Activated T-helper 9 cell treated with anti-CD3 and anti-CD28 coated beads, Interleukin-2, amount 50 U/mL, for 16 hours (primary cell): ENCODE measurements at places on chromosomes 1 and 21.

DNA sequence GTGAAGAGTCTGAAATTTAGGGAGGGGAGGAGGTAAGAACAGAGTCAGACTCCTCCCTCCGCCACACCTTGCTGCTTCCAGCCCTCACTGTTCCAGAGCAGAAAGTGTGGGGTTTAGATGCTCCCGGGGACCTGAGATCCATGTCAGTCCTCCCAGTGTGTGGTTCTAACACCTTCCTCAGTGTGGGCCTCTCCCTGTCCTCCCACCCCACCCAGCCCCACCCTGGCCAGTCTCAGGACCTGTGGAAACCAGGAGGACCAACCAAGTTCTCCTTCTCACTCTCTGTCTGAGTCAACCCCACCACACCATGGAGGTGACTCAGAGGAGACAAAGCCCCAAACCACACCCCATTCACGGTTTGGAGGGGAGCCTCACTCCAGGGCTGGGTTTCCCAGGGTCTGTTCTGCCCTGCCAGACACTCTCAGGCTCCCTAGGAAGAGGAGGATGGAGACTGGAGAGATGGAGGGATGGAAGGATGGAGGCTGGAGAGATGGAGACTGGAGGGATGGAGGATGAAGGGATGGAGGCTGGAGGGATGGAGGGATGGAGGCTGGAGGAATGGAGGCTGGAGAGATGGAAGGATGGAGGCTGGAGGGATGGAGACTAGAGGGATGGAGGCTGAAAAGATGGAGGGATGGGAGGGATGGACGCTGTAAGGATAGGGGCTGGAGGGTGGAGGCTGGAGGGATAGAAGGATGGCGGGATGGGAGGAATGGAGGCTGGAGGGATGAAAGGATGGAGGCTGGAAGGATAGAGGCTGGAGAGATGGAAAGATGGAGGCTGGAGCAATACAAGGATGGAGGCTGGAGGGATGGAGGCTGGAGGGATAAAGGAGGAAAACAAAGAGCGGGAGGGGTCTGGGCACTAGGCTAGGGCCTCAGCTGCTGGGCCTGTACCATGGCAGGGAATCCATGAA is 100.9 kb upstream of the RUNX3 start:
- DNase-seq: peak; percentile 65

DNA sequence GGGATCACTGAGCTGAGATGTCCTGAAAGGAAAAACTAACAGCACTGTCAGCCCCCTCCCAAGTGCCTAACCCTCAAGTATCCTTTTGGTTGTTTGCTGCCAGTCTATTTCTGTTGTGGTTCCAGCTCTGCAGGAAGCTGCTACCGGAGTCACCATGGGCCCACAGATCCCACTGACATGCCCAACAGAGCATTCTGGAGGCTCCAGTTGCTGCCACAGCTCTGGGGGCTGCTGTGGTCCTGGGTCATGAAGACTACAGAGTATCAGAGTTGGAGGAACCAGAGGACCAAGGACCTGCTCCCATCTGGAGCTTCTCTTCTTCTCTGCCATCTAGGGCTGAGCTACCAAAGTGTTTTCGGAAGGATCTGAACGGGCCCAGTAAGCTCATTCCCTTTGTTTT is 910 bp downstream of the LCE3A start:
- no peak for DNase-seq

DNA sequence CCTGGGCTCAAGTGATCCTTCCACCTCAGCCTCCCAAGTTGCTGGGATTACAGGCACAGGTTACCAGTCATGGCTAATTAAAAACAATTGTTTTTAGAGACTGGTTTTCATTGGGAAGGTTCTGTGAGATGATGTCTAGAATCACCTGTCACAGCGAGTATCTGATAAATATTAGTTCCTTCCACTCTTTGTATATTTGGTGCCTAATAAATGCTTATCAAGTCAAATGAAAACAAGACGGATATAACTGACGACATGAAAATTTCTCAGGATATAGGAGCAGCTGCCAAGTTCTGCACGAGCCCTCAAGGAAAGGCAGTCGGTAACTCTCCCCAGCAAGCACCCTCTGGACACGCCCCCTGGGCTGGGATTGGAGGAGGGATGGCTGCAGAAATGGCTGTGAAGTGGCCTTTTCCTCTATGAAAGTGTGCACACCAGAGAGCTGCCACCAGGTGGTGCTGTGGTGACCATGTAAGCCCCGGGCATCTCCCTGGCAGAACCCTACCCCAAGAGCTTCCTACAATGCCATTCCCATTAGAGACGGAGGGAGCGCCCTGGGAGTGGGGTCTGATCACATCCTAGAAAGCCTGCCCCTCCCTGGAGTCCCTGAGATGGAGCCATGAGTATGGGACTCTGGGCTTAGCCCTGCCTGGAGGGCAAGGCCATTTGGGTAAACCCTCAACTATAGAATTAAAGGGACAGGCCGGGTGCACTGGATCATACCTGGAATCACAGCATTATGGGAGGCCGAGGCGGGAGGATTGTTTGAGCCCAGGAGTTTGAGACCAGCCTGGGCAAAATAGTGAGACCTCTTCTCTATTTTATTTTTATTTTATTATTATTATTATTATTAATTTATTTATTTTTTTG is 50.9 kb downstream of the HTR6 start:
- DNase-seq: peak; percentile 73

DNA sequence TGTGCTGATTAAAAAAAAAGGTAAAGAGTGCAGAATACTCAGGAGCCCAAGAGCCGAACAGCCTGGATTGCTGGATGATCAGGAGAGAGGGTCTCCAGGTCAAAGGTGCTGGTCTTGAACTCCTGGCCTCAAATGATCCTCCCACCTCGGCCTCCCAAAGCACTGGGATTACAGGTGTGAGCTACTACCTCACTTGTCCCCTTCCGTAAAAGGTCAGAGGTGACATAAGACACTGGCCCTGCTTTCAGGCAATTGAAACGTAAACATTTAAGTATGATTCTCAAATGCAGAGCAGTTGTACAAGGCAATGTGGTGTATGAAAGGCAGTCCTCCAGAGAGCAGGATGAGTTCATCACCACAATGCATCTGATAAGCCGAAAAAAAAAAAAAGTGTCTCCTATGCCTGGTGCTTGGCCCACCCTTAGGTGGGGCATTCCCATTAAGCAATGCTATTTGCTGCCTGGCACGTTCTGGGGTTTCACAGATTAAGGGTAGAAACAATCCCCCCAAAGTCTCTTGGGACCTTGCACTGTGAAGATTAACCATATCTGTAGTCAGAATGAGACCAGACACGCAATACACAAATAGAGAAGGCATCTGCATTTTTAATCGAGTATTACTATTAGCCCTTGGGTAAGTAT is 47.7 kb downstream of the PARP1 start:
- DNase-seq: no peak

GRCh38 chr1:160406131-160406968 is 6.0 kb downstream of the VANGL2 start:
- no peak for DNase-seq

- no peak for DNase-seq
Observed at GRCh38 chr1:12448746-12449177, 169.2 kb downstream of the DHRS3 start.

- no peak for DNase-seq
Observed at GRCh38 chr1:21550097-21550496, 40.9 kb downstream of the ALPL start.

DNA sequence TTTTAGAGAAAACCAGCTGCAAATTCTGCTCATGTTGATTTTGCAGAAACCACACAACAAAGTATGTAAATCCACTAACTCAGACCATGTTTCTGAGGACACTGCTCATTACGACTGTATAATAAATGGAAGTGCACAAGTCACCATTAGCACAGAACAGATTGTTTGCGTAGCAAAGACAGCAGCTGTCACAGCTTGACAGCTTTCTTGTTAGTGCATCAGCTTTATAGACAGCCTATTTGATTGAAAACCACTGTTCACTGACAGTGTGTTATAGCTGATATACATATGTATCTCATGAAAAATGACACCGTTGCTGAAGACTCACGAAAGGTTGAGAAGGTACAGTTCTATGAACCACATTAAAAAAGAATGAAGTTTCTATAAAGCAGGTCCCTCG is 560.2 kb upstream of the ZRANB2 start:
- no peak for DNase-seq

GRCh38 chr21:21898801-21899200 is 900.6 kb downstream of the NCAM2 start:
- no peak for DNase-seq

GRCh38 chr1:162070825-162071224 is 1.3 kb downstream of the NOS1AP start:
- DNase-seq: no peak

DNA sequence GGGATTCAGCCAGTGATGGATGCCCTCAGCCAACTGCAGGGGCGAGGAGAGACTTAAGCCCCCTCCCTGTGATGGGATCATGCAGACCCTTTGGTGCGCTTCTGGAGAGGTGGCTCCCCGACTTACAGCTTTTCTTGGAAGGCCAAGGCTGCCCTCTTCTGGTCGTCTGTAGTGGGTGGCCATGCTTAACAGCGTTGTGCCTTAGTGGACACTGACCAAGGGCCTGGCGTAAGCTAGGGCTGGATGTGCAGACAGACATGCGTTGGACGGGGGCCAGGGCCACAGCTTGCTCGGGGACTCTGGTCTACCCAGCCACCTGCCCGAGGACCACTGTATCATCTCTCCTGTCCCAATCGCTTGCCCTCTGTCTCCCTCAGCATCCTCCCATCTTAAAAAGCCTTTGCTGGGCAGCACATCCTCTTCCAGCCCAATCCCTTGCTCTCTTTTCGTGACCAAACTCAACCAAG is 5.5 kb downstream of the AZIN2 start:
- no peak for DNase-seq

DNA sequence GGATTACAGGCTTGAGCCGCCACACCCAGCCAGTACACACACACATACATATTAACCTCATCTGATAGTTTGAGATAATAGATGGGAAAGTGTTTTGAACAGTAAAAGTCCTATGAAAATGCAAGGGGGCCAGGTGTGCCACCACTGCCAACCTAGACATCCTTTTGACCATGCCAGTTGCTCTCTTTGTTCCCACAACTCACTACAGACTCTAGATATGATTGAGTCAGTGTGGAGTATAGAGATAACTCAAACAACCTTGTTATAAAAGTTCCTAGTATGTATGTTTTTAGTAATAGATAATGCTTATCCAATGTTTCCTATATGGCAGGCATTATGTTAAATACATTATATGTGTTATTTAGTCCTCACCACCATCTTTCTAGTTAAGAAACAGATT is 72.7 kb upstream of the JAK1 start:
- no peak for DNase-seq

DNA sequence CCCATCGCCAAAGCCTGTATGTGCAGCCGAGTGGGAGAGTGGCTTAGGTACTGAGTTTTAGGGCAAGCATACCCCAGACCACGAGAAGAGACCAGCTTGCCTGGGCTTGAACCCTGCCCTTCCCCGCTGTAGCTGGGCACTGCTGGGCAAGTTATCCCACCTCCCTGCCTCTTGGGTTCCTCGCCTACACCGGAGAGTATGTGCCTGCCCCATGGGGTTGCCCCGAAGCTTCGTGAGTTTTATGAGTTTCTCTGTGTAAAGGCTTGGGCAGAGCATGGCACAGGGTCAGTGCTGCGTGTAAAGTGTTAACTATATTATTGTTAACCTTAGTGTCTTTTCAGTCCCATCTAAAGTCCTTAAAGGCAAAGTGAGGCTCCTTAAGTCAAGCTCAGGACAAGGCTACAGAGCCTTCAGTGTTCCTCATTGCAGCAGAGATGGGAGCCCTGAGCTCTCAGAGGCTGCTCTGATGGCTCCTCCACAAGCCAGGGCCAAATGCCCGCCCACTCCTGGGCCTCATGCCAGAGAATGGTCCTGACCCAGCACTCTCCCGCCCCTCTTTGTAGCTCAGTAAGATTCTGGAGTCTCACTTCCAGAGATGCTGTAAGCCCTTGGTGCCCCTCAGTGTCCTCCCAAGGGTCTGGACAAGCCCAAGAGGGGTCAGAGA is 37.0 kb upstream of the KCNA10 start:
- DNase-seq: no peak

DNA sequence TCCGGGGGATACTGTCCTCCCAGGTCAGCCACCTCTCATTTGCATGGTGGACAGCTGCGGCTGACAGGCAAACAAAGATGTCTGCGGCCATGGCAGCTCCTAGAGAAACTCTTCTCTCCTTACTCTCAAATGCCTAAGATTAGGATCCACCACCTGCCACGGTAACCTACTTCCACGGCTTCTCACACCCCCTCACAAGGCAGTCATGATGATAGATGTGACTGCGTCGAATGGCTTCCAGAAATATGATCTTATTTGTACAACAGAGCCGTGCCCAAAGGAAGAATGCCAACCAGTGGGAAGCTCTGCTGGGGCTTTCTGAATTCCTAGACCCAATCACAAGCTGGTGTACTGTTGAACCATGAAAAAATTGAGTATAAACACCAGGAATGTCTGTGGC is 73.4 kb downstream of the BACE2 start:
- DNase-seq: no peak

DNA sequence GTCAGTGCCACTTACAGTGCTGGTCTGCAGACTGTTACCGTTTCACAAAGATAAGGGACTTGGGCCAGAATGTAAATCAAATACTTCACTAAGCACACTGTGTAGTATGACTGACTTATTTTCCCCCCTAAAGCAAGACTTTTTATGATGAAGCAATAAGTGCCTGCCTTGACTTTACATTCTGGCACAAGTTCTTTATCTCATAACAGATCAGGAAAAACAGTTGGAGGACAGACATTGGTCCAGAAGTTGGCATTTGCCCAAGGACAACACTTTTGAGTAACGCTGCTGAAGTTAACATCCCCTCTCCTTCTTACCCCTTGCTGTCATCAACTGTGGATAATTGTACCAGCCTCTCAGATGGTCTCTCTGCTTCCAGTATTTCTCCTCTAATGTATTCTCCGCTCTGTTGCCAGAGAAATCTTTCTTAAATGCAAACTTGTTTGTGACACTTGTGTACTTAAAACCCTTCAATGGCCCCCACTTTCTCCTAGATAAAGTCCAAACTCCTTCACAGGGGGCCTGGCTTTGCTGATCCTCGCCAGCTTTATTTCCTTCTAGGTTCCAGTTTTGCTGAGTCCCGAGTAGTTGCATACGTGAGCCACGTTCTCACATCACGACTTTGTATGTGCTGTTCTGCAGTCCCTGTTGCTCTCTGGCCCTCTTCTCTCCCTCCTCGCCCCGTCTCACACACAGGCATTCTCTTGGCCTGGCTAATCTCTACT is 45.7 kb downstream of the S1PR1 start:
- DNase-seq: no peak
